ENCODE measurements at places on chromosomes 1 and 21.

DNA sequence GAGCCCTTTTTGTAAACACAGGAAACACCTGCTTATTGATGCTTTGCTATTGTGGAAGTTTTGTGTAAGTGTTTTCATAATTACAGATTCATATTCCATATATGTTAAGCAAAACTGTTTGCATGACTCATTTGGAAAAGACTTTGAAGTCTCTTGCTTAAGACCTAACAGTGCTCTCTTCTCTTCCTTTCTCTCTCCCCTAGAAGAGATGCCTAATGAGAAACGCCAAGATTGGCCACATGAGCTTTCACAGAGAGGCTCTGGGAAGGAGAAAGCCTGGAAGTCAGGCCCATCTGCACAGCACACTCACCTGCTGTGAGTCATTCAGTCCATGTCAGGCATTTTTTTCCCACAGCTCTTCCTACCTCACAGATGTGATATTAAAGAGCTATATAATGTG lies 101.6 kb upstream of the PALMD start:
- peak; percentile 36 for DNase-seq

DNA sequence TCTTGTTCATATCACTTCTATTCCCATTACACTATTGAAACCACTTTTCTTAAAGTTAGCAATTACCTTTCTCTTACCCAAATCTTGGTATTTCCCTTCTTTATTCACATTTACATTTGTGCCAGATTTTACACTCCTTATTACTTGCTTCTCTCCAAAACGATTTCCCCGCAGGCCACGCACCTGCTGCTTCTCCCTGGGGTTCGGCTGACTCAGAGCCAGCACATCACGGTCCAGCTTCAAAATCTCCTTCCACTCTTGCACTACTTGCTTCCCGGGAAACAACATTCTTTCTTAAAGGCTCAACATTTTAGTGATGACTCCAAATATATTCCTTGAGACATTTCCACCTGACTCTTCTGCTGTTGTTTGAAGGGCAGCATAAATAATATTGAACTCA lies 20.7 kb downstream of the LHX9 start:
- DNase-seq, result no peak

DNA sequence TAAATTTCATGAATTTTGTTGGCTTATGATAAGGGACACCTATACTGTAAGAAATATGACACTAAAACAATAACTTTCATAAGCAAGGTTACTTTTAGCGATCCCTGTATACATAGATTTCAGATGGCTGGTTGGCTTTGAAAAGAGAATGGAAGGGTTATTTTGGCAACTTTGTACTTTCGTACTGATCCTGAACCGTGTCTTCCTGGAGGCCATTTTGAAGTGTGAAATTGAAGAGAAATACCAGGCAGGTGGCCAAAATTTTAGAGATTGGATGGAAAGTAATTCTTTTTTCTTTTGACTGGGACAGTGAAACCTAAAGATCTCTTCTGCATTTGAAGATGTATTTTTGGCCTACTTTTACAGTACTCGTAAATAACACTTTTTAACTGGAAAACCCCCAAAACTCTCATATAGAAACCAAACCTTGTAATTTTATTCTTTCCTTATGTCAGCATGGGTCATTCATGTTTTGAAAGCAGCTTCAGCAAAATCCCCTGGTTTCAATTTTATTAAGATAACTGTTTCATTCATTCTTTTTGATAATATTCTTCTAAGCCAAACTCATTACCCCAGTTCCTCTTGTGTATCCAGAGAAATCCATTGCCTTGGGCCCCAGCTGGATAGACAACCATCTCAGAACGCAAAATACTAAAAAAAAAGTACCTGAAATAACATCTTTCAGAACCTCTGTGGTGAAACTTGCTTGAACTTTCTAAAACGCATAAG lies 38.4 kb upstream of the ZNF281 start:
- DNase-seq, result no peak

DNA sequence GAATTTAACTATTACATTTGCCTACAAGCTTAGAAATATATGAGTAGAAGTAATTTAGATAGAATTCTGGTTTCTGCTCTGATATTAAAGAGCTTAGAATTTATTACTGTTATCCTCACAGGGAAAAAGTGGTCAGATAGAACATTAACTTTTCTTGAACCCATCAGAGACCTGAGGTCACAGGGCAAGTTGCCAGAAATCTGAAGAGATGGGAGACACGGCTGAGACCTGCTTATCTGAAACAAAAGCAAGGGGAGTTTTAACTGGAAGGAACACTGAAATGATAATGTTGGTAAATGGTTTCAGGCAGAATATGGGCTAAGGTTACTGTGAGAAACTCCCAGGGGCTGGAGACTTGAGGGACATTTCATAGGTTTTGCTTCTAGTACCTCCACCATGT lies 28.0 kb upstream of the USP25 start:
- no peak for DNase-seq

GRCh38 chr21:31479714-31480113 lies 135.7 kb upstream of the TIAM1 start:
- DNase-seq, result no peak

GRCh38 chr1:29896791-29897714 lies 660.7 kb downstream of the PTPRU start:
- no peak for DNase-seq

- no peak for DNase-seq
These were observed 120.5 kb downstream of the LRRC7 start for GRCh38 chr1:69688193-69688592.

DNA sequence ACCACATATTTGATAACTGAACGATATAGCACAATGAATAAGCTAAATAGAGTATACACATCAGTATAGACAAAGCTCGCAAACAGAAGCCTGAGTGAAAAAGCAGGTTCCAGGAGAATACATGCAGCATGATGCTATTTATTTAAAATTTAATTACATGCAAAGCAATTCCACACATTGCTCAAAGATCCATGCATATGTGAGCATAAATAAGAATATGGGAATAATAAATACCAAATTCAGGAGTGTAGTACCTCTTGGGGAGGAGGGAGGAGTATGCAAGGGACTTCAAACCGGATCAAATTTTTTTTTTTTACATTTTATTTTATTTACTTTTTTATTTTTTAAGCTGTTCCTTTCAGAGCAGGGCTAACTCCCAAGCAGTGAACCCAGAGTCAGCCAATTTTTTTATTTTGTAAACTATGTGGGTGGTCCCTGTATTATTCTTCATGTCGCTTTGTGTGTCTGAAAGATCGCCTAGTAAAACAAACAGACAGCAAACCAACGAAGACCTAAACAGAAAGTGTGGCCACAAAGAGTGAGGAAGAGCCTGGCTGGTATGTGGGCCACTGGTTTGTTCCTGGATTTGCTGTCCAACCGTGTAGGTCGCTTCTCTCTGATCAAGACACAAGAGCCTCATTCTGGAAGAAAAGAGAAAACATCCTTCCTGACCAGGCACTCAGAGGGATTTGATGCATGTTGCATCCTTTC lies 4.2 kb upstream of the SHISAL2A start:
- no peak for DNase-seq

- DNase-seq, result no peak
These were observed 833.4 kb upstream of the ADGRL4 start for GRCh38 chr1:79839882-79840281.

DNA sequence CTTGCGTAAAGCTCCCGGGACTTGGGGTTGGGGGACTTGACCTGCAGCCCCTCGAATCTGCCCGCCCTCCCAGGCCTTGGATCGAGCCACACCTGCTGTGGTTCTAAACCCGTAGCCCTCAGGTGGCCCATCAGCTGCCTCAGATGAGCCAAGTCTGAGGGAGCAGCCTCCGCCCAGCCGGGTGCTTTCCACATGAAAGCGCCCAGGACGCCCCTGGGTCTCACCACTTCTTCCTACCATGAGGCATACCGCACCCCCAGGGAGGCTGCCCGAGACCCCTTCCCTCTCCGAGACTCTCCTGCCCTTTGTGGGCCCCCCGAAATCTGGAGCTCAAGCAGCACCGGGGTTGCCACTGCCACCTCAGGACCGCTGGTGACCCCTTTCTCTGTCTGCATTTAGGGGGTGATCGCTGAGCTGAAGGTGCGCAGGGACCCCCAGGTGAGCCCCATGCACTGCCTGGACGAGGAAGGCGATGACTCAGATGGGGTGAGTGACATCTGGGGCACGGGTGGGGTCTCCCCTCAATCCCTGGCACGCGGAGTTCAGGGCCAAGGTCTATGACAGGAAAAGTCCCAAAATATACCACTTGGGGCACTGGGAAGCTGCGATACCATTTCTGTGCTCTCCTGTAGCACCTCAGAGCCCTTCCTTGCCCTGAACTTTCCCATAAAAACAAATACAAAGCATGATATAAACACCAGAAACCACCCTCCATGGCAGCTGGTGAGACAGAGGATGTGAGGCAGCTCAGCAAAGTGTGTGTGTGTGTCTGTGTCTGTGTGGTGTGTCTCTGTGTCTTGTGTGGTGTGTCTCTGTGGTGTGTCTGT lies 68.5 kb downstream of the SLC19A1 start:
- DNase-seq, result no peak

- no peak for DNase-seq
These were observed 40.7 kb downstream of the COQ8A start for GRCh38 chr1:226980565-226981385.

GRCh38 chr1:236069796-236070195 lies 4.9 kb upstream of the NID1 start:
- no peak for DNase-seq

DNA sequence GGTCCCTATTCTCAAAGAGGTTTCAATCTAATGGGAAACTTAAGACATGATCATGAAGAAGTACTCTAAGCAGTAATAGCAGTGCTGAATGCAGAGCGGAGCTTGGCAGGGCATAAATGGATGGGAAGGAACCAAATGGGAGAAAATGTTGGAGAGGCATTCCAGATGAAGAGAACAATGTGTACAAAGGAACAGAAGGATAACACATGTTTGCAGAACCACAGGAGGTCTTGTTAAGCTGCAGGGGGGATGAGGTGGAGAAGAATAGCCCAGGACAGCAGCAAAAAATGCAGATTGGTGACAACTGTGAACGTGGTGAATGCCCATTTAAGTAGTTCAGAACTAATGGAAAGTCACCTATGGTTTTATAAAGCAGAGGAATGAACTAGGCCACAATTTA lies 99.1 kb downstream of the ASTN1 start:
- no peak for DNase-seq

DNA sequence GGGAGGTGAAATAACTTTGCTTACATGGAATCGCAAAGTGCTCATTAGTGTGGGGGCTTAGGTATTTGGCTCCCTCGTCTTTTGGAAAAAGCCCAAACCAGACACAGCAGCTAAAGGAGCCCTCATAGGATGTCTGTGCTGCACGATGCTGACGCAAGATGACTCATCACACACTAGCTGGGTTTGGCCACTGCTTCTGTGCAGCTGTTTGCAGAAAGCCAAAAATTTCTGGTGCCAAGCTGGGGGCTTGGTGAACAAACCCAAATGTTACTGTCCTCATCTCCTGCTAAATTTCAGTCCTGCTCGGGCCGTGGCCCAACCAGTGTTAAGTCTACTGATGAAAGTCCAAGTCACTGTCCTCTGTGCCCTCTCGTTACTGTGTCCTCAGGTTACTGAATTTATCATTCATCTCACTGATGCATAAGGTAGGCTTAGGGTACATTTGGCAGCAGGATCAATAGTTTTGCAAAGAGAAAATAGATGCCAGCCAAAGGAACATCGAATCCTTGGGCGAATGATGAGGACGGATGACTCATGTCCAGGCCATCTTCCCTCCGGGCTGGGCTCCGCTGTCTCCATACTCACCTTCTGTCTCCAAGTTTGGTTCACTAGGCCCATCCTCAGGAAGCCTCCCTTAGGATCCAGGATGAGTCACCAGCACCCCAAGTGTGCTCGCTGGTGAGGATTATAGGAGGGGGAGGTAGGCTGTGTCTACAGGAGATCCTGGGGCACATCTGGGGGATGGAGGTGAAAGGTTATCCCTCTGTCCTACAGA lies 177.7 kb downstream of the ADSS2 start:
- peak; percentile 89 for DNase-seq

GRCh38 chr1:109466452-109467300 lies at the start of gene SYPL2:
Gene SYPL2, plus strand, starts transcription at chr1:109466546. Its CDS starts 298 bp downstream, at chr1:109466844.
- no peak for DNase-seq

- peak; percentile 49 for DNase-seq
These were observed 56.9 kb downstream of the PTPRF start for GRCh38 chr1:43587594-43587993.

DNA sequence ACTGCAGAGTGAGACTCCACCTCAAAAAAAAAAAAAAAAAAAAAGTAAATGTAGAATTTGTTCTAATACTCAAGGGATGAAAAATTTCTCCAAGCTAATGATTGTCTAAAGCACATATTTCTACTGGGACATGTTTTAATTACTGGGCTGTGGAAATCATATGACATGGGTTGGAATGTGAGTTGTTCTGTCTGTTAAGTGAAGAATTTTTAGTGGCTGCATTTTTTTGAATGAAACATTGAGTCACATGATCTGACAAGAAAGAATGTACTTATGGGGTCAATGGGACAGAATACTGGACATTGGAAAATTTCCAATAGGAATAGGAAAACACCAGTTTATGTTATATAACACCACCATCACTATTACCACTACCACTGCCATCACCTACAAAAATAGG lies 123.8 kb upstream of the IVNS1ABP start:
- DNase-seq, result no peak

GRCh38 chr1:10961300-10961833 lies 51.1 kb upstream of the TARDBP start:
- no peak for DNase-seq

DNA sequence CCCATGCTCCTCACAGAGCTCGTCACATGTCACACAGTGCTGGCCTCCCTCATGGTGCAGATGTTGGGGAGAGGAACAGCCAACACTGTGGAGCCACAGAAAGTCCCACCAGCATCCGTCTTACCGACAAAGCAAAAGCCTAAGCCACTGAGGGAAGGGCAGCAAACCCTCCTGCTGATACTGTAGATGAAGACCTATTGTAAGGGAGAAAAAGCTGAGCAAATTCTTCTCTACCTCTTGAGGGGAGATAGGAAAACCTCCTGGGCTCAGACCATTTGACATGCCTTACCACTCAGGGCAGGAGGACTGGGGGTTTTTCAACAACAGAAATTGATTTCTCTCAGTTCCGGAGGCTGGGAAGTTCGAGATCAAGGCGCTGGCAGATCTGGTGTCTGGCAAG lies 95.9 kb downstream of the WDR64 start:
- no peak for DNase-seq

Data from RWPE1 (cell line).